ENCODE measurements at places on chromosomes 1 and 21.

GRCh38 chr1:221203224-221204054, 324.2 kb downstream of the HLX start:
- peak; percentile 36 for DNase-seq

DNA sequence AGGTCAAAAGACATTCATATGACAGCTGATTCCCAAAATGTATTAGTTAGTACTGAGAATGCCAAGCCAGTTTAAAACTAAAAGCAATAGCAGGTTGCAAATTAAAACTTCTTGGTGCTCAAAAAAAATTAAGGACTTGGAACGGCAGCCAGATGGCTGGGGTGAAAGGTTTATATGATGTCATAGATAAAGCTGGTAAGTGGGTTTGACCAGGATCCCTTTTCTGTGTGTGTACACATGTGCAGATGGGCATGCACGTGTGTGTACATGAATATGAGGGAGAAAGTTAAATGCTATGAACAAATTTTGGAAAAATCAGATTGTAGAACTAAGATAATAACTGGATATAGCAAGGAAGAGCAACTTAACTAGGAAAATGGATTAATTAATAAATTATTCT, 39.1 kb upstream of the DPH5 start:
- no peak for DNase-seq

DNA sequence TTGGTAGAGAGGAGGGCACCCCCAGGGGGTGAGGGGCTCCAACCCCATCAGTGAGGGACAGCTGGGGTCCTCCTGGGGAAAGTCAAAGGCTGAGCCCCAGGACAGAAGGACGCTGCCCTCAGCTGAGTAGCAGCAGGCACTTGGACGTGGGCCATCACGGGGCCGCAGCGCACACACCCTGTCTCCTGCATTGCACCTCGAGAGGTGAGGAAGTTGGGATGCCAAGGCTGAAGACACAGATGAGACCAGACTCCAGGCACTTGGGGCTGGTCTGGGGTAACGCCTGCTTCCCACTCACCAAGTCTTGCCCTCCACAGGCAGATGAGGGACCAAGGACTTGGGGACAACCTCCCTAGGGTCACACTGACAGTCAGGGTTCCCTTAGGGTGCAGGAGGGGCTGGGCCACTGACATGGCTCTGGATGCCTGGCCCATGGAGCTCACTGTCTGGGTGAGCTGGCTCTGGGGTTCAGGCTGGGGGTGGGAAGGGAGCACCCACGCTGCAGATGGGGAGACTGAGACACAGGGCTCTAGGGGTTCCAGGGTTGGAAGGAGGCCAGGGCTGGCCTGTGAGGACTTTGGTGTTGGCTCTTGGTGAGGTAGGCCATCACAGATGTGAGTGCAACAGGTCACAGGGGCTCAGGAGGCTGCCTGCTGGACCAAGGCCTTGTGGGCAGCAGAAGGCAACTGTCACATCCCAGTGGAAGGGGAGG, 16.6 kb upstream of the ZNF678 start:
- no peak for DNase-seq

DNA sequence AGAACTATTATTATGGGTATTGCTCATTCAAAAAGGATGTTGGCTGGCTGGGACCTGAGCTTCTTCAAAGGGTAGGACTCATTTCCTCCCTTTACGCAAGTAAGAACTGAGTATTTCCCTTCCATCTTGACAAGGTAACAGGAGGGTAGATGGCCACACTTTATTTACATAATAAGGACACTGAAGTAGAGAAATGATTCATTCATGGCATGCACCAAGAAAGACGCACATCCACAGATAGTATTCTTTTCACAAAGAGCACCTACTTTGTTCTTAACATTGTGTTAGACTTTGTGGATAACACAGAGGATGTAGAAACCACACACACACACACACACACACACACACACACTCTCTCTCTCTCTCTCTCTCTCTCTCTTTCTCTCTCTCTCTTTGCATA, 82.9 kb downstream of the FAM78B start:
- DNase-seq: no peak

GRCh38 chr1:116308276-116308675, 64.8 kb upstream of the ATP1A1 start:
- DNase-seq: no peak

DNA sequence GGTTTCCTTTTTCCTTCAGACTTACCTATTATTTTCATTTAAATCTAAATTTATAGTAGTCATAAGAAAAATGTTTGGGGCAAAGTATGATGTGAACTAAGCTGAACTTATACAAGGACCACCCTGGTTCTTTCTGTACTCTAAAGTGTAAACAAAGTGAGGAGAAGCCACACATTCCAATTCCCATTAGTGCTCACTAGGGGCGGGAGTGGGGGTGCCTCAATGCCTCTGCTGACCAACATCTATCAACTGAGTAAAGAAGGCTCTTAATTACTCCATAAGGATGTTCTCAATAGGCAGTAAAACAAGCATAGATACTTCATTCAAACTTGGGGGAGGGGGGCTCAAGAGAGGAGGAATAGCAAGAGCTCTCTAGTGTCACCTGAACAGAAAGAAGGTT, 151.7 kb downstream of the CDC42BPA start:
- DNase-seq: no peak

GRCh38 chr1:234963180-234963903, 165.3 kb downstream of the TOMM20 start:
- DNase-seq: peak; percentile 80

GRCh38 chr21:28485301-28486022, 507.2 kb downstream of the LTN1 start:
- DNase-seq: no peak

- no peak for DNase-seq
Measured at GRCh38 chr1:43005460-43006361, 47.0 kb upstream of the SLC2A1 start.

DNA sequence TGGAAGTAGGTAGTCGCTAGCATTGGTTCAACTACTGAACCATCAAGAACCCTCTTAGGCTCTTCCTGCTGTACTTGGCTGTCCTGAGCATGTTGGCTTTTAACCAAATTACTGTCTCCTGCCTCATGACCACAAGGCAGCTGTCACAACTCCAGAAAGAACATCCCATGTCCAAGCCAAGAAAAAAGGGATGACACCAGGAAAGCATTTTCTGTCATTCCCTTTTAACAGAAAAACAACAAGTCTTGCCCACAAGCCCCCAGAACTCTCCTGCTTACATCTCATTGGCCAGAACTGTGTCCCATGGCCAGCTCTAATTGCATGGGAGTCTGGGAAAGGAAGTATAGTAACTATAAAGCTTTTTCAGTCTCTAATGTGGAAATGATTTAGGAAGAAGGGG, 2.4 kb upstream of the RNU5D-1 start:
- no peak for DNase-seq

DNA sequence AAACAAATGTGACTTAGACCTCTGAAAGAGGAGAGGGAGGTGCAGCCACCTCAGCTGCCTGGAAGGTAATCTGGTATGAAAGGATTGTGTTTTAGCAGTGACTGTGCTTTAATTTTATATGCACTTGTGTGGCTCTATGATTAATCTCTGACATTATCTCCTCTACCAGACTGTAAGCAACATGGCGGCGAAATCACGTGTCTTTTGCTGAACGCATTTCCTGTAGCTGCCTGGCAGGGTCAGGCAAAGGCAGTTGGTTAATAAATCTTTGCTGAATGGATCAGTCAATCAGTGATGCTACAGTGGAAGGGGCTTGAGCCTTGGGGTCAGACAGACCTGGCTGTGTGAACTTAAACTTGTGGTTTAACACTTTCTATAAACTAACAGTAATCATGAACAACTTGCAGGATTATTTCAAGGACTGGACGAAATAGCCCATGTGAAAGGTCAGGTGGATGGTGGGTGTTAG, 96.9 kb downstream of the ADSS2 start:
- no peak for DNase-seq

DNA sequence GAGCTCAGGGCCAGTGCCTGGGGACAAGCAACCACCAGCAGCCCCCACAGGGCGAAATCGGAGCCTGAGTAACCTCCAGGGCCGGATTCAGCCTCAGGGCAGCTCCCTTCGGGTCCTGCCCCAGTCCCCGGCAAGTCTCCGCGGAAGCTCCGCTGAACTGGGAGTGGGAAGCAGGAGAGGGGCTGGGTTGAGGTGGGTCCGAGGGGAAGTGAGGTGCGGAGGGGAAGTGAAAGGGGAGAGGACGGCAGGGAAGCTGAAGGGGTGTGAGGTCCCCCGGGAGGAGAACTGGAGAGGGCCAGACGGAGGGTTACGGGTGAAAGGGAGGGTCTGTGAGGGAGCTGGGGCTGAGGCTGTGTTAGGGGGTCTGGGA, 560 bp downstream of the PADI2 start:
- no peak for DNase-seq

- DNase-seq: no peak
Measured at GRCh38 chr1:9384128-9384527, 91.4 kb downstream of the SPSB1 start.

DNA sequence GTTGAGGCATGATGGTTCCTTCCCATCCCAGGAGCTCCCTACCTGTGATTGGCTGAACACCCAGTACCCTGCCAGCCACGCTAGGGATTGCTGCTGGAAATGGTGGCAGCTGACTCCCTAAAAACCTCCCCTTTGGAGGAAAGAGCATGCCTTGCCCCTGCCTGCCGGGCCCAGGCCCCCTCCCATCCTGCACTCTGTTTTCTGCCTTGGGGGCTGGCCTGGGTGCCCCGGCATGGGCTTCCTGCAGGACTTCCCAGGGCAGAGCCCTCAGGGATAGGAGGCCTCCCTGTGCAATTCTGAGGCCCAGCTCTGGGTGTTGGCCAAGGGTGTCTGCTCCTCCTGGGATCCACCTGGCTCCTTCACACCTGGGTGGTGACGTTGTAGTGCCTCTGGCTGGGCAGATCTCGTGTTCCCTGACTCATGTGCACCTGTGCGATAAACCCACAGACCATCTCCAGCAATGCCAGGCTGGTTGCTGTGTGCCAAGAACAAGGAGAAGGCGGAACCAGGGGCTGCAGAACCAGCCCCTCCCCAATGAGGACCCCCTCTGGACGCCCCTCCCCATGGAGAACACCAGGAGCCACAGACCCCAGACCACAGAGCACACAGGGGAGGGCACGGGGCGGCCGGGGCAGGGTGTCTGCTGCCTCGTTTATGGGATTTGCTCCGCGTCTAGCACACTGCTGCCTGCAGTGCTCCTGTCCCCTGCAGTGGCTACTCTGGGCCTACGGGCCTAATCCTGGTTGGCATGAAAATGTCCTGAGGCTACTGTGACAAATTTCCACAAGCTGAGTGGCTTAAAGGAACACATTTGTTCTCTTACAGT, 13.6 kb downstream of the CSTB start:
- DNase-seq: no peak

- no peak for DNase-seq
Measured at GRCh38 chr1:20233866-20234265, 47.5 kb upstream of the PLA2G2C start.

DNA sequence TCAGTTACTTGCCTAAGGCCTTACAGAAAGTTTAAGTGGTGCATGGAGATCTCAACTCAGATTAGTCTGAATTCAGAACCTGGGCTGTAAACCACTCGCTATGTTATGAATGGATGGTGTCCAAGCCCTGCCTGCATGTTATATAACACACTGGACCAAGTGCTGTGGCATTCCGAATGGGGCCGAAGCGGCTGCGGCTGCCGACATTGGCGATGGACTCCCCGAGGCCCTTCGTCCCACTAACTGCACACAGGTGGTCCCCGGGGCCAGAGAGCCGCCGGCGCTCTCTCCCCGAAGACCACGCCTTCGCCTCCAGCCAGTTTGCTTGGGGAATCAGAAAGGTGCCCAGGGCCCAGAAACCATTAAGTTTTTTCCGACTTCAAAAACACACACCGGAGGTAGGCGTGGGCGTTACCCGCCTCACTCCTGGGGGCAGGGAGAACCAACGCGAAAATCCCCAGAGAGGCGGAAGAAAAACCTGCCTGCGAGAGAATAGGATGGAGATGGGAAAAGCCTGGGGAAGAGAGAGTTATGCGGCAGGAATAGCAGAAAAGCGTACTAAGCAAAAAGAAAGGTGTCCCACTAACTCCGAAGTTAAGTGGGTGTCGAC, 579 bp upstream of the TENT5C start:
- DNase-seq: no peak

- no peak for DNase-seq
Measured at GRCh38 chr1:187877220-187877619, 1048.5 kb downstream of the PLA2G4A start.
